Pons (tissue), 1 donor: ENCODE measurements at places on chromosomes 7 and 10.

DNA sequence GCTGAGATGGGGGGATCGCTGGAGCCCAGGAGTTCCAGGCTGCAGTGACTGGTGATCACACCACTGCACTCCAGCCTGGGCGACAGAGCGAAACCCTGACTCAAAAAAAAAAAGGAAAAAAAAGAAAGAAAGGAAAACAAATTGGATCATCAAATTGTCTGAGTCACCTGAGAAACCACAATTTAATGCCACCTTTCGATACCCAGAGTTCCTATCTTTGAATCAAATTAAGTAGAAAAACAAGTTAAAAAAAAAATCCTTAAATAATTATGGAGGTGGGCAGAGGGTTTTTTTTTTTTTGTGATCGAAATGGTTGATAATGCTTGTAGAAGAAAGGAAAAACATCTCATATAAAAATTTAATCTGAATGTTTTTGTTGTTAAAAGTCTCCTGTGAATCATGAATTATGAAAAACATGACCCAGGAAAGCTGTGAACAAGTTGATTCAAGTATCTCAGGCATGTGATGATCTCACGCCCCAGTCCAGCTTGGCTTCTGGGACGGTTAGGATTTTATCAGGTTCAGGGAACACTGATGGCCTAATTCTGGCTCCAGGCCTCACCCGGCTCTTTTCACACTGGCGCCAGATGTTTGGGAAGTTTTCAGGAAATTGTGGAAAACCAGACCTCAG is 25.3 kb upstream of the CUX1 start:
- no peak for DNase-seq

- DNase-seq, result peak; percentile 47
These were observed 87.7 kb downstream of the TNS3 start for GRCh38 chr7:47493976-47494911.

DNA sequence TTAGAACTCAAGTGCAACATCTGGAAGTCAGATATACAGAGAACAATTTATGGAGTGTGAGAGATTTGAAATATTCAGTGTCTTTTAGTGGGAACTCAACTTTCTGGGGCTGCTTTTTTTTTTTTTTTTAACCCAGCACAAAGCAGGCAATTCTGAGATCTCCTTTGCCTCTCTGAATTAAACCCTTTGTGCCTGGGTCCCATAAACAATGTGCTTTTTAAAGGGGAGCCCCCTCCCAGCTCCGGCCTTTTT is 146.8 kb downstream of the CELF2 start:
- DNase-seq, result peak; percentile 96

- no peak for DNase-seq
These were observed 533.5 kb downstream of the GPAM start for GRCh38 chr10:111650088-111650487.

DNA sequence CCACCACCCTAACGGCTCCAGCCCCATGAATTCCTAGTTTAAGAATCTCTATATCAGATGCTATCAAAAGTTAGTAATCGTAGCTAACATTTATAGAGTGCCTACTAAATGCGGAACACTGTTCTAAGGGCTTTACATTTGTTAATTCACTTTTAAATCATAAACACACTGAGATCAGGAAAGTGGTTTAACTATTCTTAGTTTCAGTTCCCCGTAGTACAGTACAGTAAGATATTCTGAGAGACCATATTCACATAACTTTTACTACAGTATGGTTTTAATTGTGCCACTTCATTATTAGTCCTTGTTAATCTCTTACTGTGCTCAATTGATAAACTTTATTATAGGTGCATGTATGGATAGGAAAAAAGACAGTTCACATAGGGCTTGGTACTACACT is 22.5 kb downstream of the SYPL1 start:
- no peak for DNase-seq

DNA sequence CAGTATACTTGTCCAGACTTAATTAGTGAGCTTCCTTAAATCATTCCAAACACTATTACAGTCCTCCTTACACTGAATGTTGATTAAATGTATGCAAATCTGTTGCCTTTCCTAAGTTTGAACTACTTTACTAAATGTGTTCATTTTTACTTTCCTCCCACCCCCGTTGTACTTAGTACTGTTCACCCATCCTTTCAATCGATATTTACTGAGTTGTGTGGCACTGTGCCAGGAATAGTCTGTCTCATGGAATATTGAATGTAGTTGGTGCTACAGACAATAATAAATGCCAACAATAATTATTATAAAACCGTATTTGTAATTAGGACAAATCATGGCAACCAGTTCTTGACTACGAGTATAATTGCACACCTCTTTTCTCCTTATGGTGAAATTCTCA is 335.7 kb downstream of the GPR37 start:
- no peak for DNase-seq

DNA sequence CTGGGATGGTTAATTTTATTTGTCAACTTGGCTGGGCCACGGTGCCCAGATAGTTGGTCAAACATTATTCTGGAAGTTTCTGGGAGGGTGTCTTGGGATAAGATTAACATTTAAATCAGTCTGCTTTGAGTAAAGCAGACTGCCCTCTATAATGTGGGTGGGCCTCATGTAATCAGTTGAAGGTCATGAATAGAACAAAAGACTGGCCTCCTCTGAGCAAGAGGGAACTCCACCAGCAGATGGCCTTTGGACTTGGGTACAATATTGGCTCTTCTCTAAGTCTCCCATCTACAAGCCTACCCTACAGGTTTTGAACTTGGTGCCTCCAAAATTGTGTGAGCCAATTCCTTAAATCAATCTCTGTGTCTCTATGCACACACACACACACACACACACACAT is 61.8 kb downstream of the PLXNA4 start:
- DNase-seq, result no peak

DNA sequence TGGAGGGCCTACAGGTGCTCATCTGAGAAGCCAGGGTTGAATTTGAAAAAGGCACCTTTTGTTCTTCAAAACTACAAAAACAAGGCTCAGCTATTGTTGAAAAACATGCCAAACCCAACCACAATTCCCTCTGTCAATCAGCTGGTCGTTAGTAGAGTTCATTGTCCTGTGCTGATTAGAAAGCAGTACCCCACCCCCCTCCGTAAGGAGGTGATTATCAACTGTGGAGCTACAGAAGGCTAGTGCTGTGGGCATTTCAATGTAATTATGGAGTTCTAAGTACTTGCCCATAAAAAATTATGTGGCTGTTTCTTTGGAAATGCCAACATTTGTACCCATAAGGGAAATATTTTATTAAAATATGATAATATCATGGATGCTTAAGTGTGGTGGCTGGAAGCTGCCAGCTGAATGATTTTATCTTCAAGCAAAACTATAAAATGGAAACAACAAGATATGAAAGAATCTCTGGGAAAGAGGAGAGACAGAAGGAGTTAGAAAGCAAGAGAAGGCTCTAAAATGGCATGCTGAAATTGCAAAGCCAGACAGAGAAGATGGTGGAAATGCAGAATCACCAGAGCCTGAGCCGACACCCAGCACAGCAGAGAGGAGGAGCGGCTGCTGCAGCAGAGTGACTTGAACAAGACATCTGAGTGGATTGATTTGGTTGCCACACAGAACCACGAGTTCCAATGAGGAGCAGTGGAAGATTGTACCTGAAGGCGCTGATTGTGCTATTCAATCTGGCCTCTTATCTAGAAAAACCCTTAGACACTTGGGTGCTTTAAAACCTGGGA is 179.5 kb upstream of the LRGUK start:
- DNase-seq, result no peak

DNA sequence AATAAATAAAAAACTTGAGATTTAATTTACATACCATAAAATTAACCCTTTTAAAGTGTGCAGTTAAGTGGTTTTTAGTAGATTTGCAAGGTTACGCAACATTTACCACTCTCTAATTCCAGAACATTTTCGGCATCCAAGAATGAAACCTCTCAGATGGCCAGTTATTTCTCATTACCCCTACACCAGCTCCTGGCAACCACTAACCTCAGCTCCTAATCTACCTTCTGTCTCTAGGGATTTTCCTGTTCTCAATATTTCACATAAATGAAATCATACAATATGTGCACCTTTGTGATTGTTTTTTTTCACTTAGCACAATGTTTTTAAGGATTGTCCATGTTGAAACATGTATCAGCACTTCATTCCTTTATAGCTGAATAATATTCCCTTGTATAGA is 45.1 kb downstream of the INPP5F start:
- no peak for DNase-seq

DNA sequence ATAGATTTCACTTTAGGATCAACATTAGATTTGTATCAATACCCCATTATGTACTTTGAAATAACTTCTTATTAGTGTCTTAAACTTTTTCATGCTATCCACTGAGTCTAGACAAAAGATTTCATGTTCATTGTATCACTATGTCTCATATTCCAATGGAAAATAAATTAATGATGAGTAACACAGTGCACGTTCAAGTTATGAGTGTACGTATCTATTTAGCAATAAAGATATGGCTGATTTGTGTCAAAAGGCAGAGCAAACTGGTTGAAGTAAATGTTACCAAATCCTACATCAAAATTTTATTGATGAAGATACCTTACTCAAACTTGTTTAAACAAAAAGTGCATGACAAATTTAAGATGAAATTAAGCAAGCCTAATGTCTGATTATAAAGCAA is 102.4 kb downstream of the SEMA3E start:
- DNase-seq, result no peak

DNA sequence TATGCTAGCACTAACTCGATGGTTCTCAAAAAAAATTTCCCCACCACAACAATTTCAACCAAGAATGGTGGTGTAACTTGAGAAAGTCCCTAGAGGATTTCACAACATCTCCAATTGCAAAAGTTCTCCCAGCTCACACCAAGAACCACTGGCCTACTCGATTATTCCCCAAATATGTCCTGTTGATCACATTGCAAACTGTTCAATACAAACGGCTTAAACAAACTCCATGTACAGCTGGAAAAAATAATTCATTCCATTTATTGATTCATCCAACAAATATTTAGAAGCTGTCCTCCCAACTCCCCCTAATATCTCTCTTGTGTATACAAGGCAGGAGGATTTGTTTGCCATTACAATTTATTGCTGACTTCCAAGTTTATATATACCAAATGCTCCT is 19.1 kb downstream of the TMEM176B start:
- DNase-seq, result no peak

- no peak for DNase-seq
These were observed 1.4 kb upstream of the TMEM168 start for GRCh38 chr7:112791465-112792168.

DNA sequence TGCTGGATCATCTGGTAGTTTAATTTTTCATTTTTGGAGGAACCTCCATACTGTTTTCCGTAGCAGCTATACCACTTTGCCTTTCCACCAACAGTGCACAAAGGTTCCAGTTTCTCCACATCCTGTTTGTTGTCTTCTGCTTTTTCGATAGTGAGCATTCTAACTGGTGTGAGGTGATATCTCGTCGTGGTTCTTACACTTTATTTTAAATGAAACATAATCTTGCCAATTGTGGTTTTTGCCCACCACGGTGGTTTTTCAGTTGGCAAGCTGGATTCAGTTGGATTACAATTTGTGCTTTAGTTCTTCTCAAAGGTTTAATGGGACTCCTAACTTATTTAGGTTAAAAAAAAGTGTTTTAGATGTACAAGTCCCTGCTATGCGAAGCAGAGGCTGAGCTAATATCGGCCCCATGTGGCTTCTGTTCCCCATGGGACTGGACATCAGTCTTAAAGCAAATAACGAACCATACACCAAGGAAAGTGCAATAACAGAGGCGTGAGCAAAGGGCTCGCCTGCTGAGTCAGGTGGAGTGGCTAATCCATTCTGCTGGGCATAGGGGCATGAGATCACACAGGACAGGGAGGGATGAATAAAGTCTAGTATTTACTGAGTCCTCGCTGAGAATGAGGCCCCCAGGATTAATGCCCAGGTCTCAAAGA is 153.6 kb downstream of the AOAH start:
- DNase-seq, result no peak

DNA sequence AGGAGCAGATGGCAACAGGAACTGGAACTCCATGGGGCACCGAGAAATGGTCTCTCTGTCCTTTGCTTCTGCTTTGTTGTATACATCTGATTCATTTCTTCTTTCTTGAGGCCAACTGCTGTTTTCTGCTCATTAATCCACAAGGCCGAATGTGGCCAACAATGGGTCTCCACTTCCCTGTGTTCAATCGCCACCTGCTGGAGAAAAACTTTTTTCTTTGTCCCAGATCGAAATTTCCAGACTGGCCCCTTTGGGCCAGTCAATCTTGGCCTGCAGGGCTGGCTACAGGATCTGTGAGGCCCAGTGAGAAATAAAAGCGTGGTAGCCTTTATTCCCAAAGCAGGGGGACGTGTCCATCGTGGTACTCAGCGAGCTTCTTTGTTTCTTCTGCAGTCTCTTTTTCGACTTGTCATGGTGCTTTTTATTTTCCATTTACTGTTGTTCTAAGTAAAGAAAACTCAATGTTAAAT is 58.8 kb downstream of the PARP12 start:
- DNase-seq, result peak; percentile 42

- no peak for DNase-seq
These were observed 110.7 kb downstream of the INHBA start for GRCh38 chr7:41592236-41592635.

GRCh38 chr7:149020483-149020882 is 7.8 kb downstream of the PDIA4 start:
- DNase-seq, result peak; percentile 88

DNA sequence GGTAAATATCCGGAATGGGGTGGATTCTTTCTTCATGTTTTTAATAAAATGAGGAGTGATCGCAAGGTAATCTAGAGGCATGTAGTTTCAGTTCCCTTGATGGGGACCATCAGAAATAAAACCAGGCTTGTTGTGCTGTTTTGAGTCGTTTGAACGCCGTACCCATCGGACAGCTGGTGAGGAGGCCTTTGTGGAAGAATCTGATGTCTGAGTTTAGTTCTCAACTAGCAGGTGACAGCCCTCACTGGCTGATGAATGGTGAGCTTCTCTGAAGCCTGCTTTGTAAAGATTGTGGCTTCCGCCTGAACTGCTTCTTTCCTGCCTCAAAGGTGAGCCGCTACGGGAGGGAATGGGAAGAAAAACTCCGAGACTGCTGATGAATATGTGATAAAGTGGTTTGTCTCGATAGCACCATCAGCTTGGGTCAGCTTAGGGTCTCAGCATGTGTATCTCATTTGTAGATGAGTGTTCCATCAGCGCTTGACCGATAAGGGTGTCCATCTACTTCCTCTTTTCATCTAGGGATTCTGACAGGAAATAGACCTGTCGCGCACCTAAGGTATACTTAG is 977 bp downstream of the TMEM248 start:
- peak; percentile 31 for DNase-seq

DNA sequence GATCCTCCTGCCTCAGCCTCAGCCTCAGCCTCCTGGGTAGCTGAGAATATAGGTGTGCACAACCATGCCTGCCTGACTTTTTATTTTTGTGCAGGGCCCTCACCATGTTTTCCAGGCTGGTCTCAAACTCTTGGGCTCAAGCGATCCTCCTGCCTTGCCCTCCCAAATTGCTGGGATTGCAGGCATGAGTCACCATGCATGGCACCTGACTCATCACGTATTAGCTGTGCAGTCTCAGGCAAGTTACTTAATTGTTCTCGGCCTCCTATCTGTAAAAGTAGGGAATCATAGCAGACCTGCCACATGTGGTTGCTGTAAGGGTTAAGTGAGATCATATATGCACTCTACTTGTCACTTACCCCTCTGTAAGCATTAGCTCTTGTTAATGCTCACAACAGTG is 117.2 kb downstream of the ANLN start:
- no peak for DNase-seq
